NCI-H526 treated with DMSO at 0.1 percent for 48 hours (cell line): ENCODE measurements at places on chromosomes 11 and 22.

- no peak for DNase-seq
These were observed 32.2 kb downstream of the LRRC74B start for GRCh38 chr22:21077884-21078508.

- no peak for DNase-seq
These were observed 14.5 kb upstream of the USP47 start for GRCh38 chr11:11827272-11827671.

DNA sequence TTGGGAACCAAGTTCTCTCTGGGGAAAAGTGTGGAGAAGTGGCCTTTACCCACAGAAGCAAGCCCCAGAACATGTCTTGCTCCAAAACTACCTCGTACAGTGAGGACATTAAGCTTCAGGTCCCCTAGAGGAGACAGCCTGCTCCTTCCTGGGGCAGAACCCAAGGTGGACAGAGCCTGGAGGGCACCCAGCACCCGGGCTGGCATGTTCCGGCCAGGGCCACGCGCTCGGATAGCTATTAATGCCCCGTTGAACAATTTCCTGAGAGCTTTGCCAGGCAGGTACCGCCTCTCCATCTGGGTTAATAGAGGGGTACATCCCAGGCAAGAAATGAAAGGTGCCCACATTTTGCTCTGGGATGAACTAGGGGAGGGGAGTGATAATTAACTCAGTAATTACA is 169.0 kb upstream of the GRK3 start:
- DNase-seq, result no peak

GRCh38 chr11:61091373-61092279 is 10.7 kb upstream of the CD5 start:
- DNase-seq, result no peak

GRCh38 chr11:20159466-20160381 is 551 bp downstream of the DBX1 start:
- DNase-seq, result peak; percentile 19
